ENCODE measurements at places on chromosomes 16 and 17.

- DNase-seq: no peak
These were observed 25.2 kb upstream of the GSE1 start for GRCh38 chr16:85587762-85588556.

DNA sequence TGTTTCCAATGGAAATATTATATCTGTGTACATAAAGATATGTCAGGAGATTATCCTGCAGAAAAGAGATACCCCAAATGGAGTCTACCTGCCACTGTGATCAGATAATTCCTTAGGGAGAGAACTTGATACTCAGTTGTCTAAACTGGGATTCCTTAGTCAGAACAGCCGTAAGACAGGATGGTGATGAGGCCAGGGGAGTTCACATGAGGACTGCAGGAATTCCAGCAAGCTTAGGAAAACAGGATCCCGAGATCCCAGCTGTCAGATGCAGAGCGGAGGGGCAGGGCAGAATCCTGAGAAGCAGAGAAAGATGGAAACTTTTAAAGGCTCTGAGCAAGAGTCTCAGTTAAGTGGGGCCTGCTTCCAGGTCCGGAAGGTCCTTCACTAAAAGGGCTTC is 4.7 kb downstream of the KRABD2 start:
- no peak for DNase-seq

DNA sequence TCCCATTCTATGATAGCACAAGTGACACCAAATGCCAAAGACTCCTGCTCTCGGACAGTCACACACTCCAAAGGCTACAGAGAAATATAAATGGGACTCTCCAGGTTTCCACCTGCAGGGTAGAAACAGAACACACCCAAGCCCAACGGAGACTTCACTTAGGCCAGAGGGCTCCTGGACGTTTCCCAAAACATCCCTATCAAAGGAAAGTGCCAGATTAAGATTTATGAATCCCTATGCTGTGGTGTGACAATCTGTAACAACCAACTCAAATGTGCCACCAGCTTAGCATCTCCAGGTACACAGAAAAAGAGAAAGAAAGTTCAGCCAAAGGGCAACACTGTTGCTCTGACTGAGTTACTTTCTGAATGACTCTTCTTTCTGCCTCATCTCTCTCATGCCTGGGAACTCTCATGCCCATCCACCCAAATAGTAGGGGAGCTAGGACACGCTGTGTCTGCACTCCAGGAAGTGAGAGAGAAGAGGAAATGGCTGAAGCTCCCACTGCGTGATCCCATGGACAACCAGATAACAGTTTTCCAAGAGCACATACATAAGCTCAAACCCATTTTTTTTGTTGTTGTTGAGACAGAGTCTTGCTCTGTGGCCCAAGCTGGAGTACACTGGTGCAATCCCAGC is 49.7 kb downstream of the SMG6 start:
- no peak for DNase-seq

- DNase-seq: no peak
These were observed 62.1 kb downstream of the DYNLRB2 start for GRCh38 chr16:80602894-80603293.

DNA sequence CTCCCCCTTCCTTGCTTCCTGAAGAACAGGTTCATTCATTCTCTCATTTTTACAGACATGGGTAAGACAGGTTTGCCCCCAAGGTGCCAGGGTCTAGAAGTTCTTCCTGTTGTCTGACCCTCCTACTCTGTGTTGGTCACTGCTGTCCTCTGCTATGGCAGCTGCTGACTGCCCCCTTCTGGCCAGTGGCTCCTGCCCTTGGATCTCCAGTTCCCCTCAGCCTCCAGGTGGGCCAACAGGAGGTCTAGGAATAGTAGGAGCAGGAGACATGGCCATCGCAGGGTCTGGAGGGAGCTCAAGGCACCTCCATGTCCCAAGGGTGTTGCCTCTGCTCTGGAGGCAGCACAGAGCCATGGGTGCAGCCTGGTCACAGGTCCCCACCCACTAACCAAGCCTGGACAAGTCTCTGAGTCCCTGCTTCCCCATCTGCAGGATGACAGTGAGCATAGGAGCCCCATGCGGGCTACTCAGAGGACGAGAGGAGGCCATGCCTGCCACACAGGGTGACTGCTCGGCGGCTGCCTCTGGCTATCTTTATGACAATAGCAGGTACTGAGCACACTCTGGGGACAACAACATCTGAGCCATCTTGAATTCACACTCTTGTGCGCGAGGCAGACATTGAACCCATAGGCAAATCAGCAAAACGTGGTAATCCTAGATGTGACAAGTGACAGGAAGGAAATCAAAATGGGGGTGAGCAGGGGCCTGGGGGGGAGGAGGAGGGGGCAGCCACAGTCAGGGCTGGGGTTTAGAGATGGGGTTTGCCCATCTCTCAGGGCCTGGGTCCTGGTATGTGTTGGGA is 27.0 kb upstream of the NXPH3 start:
- DNase-seq: peak; percentile 53

GRCh38 chr17:69358688-69359596 is 32.0 kb upstream of the ABCA5 start:
- DNase-seq: peak; percentile 5

DNA sequence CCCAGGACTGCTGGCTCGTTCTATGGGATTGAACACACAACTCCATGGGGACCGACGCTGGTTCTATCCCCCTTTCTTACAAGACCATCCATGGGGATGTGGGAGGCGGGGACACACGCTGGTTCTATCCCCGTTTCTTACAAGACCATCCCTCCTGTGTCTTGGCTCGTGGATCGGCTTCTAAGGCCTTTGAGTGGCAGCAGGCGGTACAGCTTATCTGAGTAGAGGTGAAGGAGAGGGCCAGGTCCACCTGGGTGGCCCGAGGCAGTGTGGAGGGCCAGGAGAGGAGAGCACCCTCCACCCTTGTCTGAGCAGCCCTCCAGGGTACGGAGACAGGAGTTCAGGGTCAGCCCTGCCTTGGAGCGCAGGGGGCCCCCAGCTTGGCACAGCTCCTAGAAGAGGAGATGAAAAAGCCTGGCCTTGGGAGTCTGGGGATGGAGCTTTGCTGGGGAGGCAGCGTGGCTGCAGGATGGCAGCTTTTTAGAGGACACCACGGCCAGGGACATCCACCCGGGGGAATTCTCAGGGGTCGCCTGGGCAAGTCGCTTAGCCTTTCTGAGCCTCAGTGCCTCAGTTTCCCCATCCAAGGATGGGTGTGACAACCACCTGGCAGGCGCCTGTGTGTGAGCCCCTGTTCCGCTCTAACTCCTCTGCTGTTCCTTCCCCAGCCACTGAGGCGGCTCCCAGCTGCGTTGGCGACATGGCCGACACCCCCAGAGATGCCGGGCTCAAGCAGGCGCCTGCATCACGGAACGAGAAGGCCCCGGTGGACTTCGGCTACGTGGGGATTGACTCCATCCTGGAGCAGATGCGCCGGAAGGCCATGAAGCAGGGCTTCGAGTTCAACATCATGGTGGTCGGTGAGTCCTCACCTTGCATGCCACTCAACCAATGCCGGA is 341.0 kb downstream of the SEC14L1 start:
- no peak for DNase-seq

DNA sequence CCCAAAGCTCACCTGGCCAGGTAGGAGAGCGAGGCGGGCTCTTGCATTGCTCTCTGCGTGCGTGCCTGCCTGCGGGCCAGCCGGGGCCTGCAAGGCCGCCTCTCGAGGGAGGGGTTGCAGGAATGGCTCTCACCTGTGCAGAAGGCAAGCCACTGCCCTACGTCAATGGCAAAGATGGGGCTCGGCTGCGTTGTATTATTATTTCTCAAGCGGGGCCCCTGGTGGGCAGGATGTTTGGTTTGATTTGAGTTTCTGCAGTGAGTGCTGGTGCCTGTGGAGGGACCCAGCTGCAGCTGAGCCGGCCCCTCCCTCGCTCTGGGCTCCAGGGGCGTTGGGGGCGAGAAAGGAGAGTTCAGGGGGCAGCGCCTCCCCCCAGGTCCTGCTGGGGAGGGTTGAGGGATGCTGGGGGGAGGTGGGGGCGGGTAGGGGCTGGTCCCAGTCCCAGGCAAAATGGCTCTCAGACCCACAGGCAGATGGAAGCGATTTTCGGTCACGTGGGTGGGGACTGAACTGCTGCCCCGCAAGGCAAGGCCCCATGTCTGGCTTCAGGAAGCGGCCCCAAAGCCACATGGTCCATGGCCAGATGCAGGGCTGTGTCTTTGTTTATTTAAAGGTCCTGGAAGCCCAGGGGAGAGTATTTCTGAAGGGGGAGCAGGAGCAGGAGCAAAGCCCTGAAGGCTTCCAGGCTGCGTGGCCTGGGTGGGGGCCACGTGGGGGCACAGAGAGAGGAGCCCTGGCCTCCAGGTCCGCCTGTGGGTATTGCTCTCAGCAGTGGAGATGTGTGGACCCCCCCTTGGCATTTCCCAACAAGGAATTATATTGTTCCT is 338.8 kb downstream of the SEC14L1 start:
- no peak for DNase-seq

- DNase-seq: no peak
These were observed 510.7 kb downstream of the MAF start for GRCh38 chr16:79089735-79090284.

DNA sequence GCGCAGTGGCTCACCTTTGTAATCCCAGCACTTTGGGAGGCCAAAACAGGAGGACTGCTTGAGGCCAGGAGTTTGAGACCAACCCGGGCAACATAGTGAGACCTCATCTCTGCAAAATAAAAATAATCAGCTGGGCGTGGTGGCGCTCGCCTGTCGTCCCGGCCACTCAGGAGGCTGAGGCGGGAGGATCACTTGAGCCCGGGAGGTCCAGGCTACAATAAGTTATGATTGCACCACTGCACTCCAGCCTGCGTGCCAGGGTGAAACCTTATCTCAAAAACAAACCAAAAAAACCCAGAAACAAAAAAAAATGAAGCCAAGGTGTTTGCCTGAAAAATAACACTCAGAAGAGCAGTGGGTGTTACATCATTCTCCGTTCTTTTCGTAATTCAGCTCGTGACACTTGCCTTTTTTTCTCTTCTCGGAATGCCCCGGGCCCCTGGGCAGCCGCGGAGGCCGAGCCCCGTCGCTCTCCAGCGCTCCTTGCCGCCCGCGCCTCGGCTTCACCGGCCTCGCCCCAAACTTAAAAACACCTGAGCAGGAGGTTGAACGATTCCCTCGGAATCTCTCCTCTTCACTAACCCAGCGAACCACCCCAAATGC is 17.0 kb downstream of the PRCD start:
- DNase-seq: no peak

- DNase-seq: peak; percentile 50
These were observed 96.9 kb upstream of the ADAMTS18 start for GRCh38 chr16:77531752-77532151.

DNA sequence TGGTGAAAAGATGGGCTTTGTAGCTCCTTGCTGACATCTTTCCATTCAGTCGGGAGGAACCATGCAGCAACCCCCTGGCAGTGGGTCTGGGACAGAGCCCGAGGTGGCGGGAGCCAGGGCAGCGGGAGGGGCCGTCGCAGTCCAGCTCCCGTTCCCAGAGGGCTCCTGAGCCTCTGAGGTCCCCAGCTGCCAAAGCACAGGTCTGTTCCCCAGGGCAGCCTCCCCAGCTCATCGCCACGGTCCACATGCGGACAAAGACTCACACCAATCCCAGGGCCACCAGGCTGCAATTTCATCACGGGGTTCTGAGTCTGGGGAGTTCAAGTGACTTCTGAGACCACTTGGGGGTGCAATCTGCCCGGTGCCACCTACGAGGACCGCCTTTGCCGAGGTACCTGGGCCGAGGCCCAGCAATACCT is 196.0 kb downstream of the RBFOX3 start:
- DNase-seq: no peak

DNA sequence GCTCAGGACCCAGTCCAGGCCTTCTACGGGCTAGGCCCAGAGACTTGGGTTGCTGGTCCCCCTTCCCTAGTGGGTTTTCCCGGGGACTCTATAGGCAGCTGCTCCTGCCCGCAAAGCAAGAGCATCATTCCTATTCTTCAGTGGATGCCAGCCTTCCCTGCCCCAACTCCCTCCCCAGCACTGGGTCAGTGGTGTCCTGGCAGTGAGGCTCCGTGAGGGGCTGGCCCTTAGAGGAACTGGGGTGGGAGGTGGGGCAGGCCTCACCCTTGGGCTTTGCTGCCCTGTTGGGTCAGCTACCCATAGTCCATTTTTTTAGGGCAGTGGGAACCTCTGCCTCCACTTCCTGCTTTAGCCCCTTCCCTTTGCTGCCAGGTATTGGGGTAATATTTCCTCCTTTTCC is 7.9 kb upstream of the PLEKHG4 start:
- DNase-seq: no peak

DNA sequence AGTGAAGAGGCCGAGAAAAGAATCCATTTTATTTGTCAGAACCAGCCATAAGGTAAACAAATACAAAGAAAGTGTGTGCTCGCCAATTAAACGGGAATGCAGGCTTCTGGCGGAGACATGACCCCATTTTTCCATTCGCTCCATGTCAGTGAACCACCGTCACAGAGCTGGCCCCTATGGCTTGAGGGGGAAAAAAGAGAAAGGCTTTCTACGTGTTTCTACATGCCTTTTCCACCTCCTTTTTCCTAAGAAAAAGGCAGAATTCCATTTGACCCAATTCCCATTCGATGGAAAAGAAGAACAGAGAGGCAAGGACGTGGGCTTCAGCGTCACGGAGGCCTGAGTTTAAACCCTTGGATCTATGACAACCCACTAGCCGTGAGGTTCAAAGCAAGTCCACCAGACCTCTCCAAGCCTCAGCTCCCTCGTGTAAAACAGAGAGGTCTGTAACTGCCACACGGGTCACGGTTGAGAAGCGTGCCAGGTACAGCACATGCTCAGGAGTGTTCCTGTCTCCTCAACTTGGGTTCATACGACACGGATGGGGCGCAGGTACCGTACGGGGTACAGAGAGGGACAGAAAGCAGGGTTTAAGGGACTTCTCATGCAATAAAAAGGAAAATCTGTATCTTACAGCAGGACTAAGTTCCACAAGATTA is 91.9 kb downstream of the NXN start:
- DNase-seq: no peak
